Activated T-cell treated with anti-CD3 and anti-CD28 coated beads for 1 hour (primary cell): ENCODE measurements at places on chromosomes 3 and 15.

GRCh38 chr15:101093958-101094357 lies 157.9 kb downstream of the CHSY1 start:
- DNase-seq: no peak

- DNase-seq: no peak
Observed at GRCh38 chr15:75720297-75720696, 7.6 kb upstream of the CSPG4 start.

DNA sequence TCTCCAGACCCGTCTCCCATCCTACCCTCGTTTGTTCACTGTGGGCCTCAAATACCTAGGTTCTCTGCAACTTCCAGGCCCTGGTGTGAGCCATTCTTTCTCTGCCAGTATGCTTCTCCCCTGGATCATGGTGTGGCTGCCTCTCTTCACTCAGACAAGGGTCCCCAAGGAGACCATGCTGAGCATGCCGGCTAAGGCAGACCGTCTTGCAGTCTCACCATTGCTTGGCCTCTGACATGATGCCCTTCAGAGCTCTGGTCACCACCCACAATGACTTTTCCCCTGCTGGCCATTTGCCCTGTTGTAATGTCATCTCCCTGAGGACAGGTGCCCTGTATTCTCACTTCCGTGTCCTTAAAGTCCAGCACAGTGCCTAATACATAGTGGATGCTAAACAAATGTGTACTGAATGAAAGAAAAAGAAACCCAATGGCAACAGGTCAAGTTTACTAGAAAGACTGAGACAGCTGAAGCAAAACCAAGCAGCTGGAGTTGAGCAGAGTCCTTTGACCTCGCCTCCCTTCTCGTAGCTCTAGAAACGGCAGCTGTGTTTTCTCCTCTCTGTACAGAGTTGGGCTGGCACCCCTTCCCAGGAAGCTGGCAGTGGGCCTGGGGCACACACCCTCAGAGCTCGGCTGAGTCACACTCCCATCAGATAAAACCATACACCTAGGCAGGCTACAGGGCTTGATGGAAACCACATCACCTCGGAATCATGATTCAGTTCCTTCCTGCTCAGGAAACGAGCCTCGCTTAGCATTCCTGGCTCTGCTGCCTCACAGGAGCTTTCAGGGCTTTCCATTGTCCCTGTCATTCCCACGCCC lies 8.6 kb downstream of the TLR9 start:
- DNase-seq: peak; percentile 55

GRCh38 chr3:9099702-9100512 lies 136.6 kb upstream of the RAD18 start:
- DNase-seq: no peak

GRCh38 chr3:13013151-13013561 lies 60.1 kb downstream of the IQSEC1 start:
- DNase-seq: no peak
